SK-MEL-5 (cell line): ENCODE measurements at places on chromosomes 11 and 22.

DNA sequence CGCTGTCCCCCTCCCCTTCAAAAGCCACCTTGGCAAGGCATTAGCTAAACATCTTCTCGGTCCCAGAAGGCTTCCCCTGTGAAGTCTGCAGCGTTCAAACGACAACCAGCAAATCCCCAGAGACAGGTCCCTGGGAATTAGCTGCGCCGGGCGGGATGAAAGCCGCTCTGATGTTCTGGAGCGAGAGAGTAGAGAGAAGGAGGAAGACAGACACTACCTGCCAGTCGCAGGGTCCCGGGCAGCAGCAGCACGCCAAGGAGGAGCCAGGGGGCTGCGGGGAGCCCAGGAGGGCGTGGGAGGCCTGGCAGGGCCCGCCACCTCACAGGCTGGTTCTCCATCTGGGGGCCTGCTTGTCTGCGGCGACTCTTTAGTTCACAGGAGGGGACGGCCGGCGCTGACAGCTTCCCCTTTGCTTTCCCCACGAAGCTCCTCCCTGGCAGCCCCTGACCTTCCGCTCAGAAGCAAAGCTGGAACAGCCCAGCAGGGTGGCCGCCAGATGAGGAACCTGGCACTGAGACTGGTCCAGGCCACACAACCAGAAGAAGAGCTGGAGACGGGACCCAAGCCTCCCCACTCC lies at the start of gene NFAM1:
Gene NFAM1, minus strand, starts transcription at position 384 of the 577 bp plus-strand sequence. Its CDS starts 46 bp downstream, at position 338.
- no peak for DNase-seq

- no peak for DNase-seq
Measured at GRCh38 chr22:22144858-22145257, 99.7 kb upstream of the VPREB1 start.

- DNase-seq: peak; percentile 84
Measured at GRCh38 chr11:27158456-27159334, 118.1 kb downstream of the BBOX1 start.

DNA sequence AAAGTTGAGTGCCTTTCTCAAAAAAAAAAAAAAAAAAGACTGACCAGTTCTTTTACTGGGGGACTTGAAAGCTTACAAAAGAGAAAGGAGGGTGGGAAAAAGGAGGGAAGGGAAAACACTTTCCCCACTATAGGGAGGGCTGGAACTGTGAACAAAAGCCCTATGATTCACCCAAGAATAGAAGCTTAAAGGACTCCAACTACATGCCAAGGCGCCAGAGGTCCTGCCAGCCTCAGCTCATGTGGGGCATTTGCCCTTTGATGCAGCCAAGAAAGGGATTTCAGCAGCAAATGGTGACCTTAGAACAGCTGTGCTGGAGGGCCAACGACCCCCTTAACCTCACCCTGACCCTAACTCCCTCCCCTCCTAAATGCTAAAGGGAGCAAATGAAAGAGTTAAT lies 160.0 kb downstream of the NTM start:
- DNase-seq: no peak

DNA sequence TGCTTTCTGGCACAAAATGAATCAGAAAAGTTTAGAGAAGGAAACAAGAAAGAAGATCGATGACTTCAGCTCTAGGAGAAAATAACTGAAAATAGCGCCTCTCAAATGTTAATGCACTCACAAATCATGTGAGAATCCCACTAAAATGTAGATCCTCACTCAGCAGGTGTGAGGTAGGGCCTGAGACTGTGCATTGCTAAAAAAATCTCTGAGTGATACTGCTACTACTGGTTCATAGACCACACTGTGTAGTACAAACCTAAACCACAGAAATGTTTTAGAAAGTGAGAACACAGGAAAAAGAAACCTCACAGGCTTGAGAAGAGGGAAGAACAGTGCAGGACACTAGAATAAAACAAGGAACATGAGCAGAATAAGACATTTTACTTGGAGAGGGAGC lies 2.0 kb downstream of the OR8D4 start:
- DNase-seq: no peak

GRCh38 chr11:2589538-2589934 lies 110.3 kb downstream of the KCNQ1OT1 start:
- no peak for DNase-seq

DNA sequence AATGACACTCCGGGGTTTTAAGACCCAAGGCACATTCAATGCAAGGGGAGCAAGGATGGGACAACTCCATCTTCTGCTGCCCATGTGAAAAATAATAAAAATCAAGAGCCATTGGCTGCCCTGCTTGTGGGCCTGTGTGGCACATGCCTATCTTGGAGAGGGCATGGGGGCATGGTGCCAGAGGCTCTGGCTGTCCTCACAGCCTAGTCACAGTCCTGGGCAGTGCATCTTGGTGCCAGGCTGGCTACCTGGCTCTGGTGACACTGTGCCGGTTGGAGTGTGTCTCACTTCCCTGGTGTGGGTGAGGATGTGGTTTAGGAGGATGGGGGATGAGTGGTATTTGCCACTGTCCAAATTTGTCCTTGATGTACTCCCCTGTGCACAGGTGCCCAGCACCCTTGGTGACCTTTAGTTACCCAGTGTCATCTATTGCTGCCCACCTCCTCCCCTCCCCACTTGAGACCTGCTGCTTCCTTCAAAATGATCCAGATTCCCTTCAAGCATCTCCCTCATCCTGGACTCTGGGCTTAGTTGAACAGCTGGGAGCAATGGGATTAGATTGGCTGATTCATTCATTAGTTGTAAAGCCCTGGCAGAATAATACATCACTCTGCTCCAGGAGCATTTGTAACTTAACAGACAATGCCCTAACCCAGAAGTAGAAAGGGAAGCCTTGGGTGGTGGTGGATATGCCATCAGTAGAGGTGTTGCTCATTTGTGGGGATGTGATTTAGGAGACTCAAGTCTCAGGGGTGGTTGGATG lies 4.6 kb downstream of the TMEM86A start:
- DNase-seq: no peak

DNA sequence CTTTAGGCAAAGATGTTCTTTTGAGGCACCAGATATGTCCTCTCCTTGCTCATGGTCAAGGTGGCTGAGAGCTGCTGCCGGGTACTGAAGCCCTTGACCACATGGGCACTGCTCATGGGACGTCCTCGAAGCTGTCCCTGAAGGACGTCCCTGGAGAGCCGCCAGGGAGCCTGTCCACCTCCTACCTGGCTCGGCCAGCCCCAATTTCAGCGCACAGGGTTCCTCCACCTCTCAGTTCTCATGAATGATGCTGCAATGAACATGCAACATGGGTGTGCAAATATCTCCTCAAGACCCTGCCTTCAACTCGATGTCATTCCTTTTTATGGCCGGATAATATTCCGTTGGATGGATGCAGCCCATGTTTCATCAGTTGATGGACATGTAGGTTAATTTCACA lies 24.4 kb upstream of the TOLLIP start:
- DNase-seq: no peak

DNA sequence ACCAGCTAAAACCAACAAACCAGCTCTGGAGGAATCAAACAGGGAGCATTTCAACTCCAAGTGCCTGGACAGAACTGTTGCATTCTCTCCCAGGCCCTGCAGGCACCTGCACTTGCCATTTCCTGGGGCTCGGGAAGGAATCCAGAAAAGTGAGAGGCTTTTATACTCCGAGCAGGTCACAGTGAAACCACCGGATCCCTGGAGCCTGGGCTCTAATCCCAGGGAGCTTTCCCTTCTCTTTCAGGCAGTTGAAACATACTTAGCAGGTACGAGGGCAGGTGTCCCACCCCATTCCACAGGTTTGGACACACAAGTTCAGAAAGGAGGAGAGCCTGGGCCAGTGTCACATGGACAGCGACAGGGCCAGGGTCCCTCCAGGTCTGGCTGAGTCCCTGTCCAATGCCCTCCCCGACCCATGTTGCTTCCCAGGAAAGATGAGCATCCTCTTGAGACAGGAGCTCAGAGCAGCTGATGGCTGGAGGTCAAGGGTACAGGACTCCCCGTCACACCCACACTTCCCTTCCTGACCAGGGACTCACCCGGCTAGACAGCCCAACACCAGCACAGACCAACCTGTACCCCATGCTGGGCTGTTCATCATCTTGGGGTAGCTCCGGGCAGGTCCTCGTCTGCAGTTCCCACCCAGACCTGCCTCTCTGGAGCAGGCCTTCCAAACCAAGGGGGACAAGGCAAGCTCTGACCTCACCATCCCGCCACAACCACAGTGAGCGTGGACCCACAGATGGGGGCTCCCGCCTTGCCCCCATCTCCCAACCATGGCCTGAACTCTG lies 49.9 kb upstream of the CD5 start:
- no peak for DNase-seq

GRCh38 chr11:65547446-65548125 lies 10.6 kb downstream of the LTBP3 start:
- no peak for DNase-seq

DNA sequence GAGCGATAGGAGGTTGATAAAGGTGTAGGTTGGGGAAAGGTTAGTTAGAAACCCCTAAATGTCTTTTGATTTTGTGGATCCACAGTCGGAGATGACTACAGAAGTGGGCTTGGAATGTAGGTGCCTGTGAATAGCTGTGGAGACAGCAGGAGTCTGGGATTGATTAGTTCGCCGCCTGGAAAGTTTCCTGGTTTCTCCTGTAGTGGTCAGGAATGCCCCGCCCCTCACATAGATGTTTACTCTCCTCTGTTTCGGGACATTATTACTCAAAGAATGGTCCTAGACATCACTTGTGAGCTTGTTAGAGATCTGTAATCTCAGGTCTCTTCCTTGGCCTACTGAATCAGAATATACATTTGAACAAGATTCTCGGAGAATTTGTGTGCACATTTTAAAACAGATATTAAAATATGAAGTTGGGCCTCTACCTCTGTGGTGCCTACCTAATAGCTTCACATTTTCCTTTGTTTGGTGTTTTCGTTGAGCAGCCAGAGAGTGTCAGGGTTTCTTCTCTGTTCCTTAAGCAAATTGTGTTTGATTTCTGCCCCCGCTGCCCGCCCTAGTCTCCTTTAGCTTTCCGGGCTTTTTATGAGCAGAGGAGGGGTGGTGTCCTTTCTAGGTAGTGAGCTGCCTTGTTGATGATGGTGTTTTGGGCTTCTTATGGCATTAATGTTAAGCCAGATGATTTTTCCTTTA lies 89.4 kb downstream of the PPP6R3 start:
- DNase-seq: no peak

GRCh38 chr11:58058276-58059006 lies 27.7 kb downstream of the OR6Q1 start:
- no peak for DNase-seq

DNA sequence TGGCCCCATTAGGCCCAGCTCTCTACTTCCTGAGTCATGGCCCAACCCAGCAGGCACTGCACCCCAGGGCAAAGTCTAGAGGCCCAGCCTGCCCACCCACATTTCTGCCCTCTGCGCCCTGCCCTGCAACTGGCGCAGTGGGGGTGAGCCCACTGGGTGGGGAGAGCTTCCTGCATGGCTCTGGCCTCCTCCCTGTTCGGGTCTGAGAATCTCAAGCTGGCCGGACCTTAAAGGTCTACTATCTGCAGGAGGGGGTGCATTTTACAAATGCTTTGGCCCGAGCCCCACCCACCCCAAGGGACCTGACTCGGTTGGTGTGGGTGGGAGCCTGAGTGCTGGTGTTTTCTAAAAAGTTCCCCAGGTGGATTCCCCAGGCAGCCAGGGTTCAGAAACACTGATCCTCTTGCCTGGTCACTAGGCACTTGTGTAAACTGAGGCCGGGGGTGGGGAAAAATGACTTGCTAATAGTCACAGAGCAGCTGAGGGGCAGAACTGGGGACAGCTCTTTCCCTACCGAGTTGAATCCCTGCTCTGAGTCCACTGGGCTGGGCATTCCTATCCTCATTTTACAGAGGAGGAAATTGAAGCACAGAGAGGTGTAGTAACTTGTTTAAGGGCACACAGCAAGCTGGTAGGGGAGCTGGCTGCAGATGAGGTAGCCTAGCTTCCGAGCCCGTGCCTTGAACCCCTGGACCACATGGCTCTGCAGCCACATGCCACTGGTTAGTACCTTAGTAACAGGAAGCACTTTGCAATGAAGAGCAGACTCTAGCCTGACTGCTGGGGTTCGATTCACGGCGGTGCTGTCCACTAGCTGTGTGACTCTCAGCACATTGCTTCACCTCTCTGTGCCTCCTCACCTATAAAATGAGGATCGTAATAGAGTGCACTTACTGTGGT lies 36.3 kb downstream of the CD82 start:
- no peak for DNase-seq
